ENCODE measurements at places on chromosomes 11 and 22. TPM values are rescaled to one million over a fixed set of nuclear protein-coding genes. Genes with fewer than 3 reads are reported as not detected.

Gene IGF2
- total RNA-seq: 562 TPM

Gene KCNE3
- total RNA-seq: 18.6 TPM

Gene SOX10
- 1.9 TPM for total RNA-seq

Gene FBLN1
- total RNA-seq: 145 TPM

Gene RFPL2
- total RNA-seq: 0.18 TPM

Gene OR8D1
- not detected for total RNA-seq

Gene MAJIN
- 0.70 TPM for total RNA-seq

Gene CCDC86
- 11.6 TPM for total RNA-seq

Gene SPON1
- total RNA-seq: 82.8 TPM

Gene MIOX
- total RNA-seq: 5.4 TPM

Gene EHF
- total RNA-seq: 34.0 TPM

Gene UPK3A
- 3.6 TPM for total RNA-seq

Gene LRRN4CL
- total RNA-seq: 5.4 TPM

Gene RFPL3
- total RNA-seq: not detected

Gene HEPN1
- not detected for total RNA-seq

Gene GRIK4
- total RNA-seq: 1.4 TPM

Gene CCDC81
- total RNA-seq: 2.6 TPM

Gene LMNTD2
- 2.3 TPM for total RNA-seq

Gene OR52N4
- total RNA-seq: not detected

Gene SYT8
- total RNA-seq: 0.82 TPM

Gene FUT4
- total RNA-seq: 12.4 TPM

Gene OR52H1
- 2.3 TPM for total RNA-seq

Gene RGL4
- total RNA-seq: 3.2 TPM

Gene ISX
- 0.06 TPM for total RNA-seq

Gene DLAT
- 33.6 TPM for total RNA-seq

Gene ARHGAP20
- total RNA-seq: 4.0 TPM

Gene GPHA2
- total RNA-seq: 1.3 TPM

Gene CAPN5
- 24.8 TPM for total RNA-seq

Gene HBB
- 1,761 TPM for total RNA-seq

Gene YAP1
- total RNA-seq: 166 TPM

Data from metanephros (tissue), 2 donors.